NCI-H446 treated with DMSO at 0.1 percent for 48 hours (cell line): ENCODE measurements at places on chromosomes 4 and X.

GRCh38 chrX:14027511-14028019 is 2.1 kb downstream of the GEMIN8 start:
- no peak for DNase-seq

DNA sequence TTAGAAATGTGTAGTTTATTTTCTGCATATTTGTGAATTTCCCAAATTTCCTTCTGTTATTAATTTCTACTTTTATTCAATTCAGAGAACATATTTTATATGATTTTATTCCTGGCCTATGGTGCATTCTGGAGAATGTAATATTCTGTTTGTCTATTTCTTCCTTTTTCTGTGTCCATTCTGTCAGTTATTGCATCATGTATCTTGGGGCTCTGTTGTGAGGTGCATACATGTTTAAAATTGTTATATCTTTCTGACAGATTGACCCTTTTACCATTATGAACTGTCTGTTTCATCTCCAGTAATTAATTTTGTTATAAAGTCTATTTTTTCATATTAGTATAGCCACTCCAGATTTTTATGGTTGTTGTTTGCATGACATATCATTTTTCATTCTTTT is 96.9 kb upstream of the CITED1 start:
- no peak for DNase-seq

DNA sequence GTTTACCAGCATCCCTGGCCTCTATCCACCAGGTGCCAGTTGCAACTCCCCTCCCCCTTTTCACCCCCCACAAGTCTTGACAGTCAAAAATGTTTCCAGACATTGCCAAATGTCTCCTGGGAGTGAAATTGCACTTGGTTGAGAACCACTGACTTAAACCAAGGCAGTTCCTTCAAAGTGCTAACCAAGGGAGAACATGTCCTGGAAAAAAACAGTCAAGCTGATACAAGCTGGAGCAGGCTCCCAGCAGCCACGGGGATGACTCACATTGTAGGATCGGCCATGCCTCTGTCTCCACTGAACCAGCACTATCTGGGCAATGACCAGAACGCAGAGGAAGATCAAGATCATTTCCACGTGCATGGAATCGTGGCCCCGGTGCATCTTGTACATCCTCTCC is 11.4 kb downstream of the RNF175 start:
- no peak for DNase-seq

- no peak for DNase-seq
Observed at GRCh38 chr4:129822701-129823100, 726.7 kb downstream of the C4orf33 start.

DNA sequence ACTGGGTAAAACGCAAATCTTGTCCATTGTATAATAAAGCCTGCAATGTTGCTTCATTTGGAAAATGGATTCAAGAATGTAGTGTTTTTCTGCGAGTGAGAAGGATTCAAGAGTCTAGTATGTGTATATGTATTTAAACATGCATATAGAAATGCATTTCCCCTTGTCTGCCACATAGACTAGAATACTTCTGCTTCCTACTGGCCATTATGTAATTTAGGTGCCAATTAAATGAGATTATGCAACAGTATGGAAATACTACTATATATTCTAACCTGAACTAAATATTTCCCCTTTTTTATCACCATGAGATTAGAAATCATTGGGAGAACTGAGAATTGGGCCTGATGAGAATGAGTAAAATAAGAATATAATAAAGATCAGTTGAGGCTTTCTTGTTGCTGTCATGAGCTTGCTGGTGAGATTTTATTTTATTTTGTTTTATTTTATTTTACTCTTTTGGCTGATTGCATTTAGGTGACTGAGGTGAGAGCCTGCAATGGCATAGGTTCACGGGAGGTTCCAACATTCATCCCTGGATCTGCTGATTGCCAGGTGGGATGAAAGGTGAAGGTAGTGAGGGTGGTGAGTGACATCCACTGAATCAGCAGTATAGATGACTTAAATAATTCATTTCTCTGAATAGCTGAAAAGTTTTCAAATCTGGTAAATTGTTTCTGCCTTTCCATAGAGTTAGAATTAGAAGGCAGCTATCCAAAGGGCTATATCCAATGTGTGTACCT is 95.6 kb upstream of the SLC4A4 start:
- no peak for DNase-seq

- DNase-seq: no peak
Observed at GRCh38 chrX:78092296-78092695, 11.8 kb upstream of the PGK1 start.

DNA sequence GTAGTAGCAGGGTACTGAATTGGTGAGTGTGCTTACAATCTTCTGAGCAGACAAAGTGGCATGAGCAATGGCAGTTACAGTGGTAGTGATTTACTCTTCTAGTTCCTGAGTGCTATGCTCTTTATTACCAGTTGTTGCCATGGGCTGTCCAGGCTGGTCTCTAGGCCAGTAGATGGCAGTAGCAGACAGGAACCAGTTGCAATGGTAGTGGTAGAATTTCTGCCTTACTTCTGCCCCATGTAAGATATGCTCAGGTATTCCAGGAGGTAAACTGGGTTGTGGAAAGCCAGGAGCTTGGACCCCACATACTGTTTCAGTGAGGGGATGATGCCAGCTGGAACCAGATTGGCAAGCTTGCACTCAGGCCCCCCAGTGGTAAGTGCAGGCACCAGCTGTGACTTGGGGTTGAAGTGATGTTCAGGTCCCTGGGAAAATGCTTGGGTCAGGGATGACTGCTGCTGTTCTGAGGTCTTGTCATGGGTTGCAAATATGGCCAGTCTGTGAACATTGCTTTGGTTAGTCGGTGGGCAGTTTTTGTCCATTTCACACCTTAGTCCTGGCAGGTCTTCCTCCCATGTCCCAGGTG is 63.0 kb upstream of the ZXDB start:
- DNase-seq: no peak

DNA sequence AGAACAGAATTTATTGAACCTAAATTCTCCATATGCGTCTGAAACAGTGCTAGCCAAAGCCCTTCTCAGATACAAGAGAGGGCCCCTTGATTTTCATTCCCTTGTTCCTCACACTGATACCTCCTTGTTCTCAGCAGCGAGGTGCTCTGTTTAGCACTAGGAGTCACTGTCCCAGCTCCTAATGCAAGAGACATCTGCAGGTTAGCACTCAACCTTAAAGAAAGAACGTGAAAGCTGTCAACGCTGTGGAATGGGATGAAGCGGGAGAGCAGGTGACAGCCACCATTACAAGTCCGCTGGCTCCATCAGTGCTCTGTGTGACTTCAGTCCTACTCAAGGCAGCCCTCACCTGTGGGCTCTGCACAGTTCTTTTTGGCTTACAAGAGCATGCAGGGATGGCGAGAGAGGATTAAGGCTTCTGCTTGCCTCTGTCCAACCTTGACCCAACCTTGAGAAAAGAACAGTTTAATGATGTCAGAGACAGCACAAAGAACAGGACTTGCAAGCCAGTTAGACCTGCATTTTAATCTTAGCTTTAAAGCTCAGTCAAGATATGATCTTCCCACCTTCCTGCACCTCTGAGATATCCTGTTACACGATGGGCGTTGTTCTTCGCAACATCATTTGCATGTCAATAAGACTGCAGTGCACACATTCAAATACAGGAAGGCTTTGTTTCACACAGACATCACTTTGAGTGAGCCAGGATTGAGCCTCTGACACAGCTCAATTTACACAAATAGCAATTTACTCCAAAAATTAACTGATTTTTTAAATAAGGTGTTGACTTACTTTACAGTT is 95.1 kb downstream of the ARSF start:
- no peak for DNase-seq

GRCh38 chrX:20237864-20238263 is 28.8 kb downstream of the RPS6KA3 start:
- no peak for DNase-seq

DNA sequence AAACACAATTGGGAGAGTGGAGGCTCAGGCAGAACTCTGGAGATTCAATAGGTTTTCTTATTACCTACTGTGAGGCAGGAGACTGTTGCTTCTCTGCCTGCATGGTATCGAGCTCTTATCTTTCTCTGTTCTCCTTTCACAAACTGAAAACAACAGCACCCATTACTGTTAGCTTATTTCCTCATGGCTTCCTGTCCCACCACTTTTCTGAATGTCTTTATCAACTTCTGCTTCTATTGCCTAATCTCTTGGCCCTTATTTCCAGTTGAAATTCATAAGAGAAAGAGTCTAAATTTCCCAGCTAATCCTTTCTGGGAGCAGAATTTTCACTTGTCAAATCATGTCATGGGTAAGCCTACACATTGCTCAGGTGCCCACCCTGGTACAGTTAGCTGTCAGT is 46.8 kb upstream of the NDST3 start:
- DNase-seq: no peak

DNA sequence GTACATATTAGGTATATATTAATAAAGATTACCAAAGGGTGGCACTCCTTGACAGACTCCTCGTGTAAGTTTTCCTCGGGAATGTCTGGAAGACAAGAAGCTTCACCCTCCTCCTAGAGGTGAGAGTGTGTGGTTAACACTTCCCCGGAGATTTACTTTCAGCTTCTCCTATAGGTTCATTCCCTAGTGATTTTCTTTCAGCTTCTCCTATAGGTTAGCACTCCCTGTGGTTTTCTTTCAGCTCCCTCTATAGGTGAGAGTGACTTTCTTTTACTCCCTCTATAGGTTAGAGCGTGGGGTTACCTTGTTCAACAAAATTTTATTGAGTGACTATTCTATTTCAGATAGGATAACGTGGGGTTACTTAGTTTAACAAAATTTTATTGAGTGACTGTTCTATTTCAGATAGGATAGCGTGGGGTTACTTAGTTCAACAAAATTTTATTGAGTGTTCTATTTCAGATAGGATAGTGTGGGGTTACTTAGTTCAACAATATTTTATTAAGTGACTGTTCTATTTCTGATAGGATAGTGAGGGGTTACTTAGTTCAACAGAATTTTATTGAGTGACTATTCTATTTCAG is 106.0 kb upstream of the PLAC1 start:
- peak; percentile 13 for DNase-seq

DNA sequence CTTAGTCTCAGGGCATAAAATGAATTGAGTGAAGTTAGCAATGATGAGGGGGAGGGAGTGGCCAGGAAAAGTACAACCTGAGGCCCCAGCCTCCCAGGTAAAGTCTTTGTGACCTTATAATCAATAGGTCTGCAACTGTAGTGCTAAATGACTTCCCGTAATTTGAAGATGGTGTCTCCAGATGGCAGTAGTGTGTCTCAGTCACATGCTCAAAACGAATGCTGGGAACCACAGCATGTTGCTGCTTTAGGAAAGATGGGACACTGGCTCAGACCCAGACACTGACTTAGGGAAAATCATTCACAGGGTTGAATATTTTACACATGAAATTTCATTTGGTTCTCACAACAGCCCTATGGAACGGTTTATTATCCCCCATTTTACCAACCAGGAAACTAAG is 10.3 kb downstream of the SRPX2 start:
- peak; percentile 11 for DNase-seq

GRCh38 chrX:17499512-17499911 is 124.5 kb downstream of the NHS start:
- DNase-seq: no peak

DNA sequence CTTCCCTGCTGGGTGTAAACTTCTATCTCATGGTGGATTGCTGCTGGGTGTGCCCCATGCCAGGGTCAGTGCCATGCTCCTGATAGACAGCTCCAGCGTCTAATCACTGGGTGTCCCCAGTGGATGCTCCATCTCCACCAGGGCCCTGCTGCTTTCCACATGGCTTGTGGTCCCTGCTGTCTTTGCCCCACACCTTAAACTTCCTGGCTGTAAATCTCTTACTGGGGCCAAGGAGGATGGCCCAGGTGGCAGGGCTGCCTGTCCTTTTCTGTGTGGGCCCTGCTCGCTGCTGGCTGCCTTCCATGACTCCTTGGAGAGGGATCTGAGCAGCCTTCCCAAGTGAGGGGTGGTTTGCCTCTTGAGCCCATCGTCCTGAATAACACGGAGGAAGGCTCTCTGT is 51.8 kb downstream of the RGS12 start:
- DNase-seq: no peak

- DNase-seq: no peak
Observed at GRCh38 chr4:89509708-89510281, 202.2 kb upstream of the GPRIN3 start.

DNA sequence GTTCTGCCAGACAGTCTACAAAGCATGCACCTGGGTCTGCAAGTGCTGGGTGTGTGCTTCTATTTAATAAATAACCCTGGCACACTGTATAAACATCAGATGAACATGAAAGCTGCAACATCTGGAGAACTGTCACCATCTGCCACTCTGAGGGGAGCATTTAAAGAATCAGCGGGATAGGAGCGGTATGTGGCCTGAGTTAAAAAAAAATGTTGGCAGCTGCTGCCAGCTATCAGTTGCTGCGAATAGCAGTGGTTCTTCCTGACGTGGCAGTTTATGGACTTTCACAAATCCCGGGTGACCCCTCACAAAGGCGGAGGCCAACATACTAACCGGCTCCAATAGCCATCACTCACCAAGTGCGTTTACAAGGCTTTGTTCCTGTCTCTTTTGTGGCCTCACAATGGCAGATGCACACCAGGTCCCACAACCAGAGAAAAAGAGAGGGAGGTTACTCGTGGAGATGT is 95.1 kb downstream of the RASL11B start:
- peak; percentile 57 for DNase-seq

- DNase-seq: no peak
Observed at GRCh38 chr4:78197947-78198346, 140.8 kb downstream of the FRAS1 start.

DNA sequence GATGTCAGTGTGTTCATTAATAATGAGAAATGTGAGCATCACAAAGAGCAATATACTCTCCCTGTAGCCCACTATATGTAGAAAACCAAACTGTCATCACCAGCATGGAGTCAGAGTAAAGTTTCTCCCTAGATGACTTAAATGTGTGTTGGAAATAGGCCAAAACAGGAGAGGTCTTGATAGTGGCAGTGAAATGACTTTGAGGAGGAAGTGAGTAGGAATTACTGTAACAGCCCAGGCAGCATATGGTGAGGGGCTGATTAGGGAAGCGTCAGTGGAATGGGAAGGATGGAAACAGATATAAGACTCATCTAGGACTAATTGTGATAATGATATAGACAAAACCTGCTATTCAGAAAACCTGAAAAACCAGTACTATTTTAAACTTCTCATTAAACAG is 83.9 kb downstream of the ATXN3L start:
- DNase-seq: peak; percentile 4

GRCh38 chr4:98542011-98542410 is 116.4 kb downstream of the TSPAN5 start:
- DNase-seq: no peak

- DNase-seq: peak; percentile 74
Observed at GRCh38 chr4:98546910-98547594, 111.4 kb downstream of the TSPAN5 start.

GRCh38 chrX:141989134-141989533 is 85.4 kb downstream of the MAGEC1 start:
- DNase-seq: no peak

DNA sequence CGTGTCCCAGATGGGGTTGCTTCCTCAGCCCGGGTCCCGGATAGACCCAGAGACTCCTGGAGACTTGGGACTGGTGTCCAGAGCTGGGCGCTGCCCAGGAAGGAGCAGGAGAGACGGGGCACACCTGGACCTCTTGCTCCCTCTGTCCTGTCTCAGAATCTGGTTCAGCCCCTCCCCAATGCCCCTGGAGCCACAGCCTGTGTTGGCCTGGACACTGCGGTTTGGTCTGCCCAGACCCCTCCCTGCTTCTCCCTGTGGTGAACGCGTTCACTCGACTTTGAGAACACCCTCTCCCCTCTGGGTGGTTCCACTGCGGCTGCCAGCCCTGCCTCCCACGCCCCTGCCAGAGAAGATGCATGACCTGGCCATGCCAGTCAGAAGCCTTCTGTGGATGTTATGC is 111.1 kb downstream of the HMX1 start:
- DNase-seq: no peak
